RPMI8226 (cell line): ENCODE measurements at places on chromosomes 4 and X.

DNA sequence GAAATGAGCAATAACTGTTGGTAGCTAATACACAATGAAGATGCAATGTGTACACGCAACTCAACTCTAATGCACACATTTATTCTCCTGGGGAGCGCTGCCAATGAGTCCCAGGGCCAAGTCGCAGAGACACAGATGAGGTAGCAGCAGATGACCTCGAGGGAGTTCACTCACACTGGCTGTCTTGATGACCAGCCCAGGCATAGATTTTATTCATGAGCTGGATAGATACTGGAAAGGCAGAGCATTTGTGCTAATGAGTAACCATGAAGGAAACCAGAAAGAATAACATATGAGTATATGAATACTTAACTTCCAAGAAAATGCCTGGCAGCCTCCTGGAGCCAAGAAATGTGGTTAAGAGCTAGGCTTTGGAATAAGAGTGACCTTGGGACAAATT is 42.3 kb downstream of the RASL11B start:
- no peak for DNase-seq

DNA sequence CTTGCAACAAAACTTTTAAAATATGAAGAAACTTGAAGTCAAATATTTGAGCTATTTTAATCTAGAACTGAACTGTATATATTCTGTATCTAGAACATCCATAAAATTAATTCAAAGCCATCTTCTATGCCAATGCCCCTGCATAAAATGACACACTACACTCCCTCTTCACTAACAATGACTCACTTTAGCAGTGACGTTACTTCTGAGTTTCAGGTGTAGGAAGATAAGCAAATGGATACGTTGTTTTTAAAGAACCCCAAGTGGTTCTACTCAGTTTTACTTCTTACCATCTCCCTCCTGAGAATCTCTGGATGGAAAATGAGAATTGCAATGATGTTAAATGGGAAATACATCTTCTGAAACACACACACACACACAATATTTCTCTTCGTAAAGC is 45.2 kb downstream of the CXXC4 start:
- no peak for DNase-seq

- DNase-seq = no peak
Observed at GRCh38 chrX:109974906-109975655, 27.8 kb upstream of the TMEM164 start.

- no peak for DNase-seq
Observed at GRCh38 chrX:64977830-64978229, 1.6 kb upstream of the ZC4H2 start.

GRCh38 chr4:85656759-85657505 is 182.0 kb downstream of the ARHGAP24 start:
- no peak for DNase-seq

- no peak for DNase-seq
Observed at GRCh38 chr4:78441756-78442155, 109.8 kb upstream of the ANXA3 start.

DNA sequence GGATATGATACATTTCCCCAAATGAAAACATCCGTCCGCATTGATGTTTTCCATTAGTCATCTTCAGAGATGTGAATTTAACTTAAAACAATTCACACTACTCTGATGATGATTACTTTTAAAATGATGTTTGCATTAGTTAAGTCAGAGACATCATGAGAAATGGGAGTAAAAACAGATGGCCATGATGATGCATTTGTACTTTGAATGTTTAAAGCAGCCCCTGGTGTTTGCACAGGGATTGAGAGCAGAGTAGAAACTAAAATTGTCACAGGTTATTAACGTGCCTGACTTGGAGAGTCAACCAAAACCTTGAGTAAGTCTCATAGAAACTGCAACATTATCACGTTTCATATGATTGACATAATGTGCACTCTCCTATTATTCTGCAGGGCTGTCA is 117.2 kb downstream of the CFAP299 start:
- no peak for DNase-seq

DNA sequence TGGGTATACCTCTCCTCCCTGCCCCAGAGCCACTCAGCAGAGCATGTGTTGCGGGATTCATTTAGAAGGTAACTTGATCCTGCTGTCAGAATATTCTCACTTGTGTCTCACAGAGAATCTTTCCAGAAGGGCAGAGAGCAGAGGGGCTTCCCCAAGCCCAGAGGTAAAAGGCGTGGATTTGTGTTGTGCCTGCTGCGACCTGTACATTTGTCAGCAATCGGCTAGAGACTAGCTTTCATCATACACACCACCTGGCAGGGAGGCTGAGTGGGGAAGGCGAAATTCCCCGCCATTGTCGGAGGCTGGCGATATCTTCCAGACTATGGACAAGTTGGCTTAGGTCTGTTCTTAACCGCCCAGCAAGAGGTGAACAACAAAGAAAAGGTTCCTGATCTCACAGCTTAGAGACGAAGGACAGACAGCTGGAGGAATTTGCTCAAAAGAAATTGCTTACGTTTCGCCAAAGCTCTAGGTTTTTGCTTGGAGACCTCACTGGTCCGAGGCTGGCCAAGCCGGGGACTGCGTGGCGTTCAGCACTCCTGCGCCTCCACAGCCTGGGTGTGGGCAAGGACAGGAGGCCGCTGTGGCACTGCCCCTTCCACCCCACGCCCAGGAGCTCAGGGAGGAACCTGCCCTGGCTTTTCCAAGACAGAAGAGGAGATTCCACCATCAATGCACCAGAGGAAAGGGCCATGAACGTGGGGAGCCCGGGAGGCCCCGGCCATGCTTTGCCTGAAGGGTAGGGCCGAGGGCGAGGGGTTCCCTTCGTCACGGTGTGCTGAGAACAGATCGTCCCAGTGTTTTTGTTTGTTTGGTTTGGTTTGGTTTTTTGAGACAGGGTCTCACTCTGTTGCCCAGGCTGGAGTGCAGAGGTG is 69.4 kb downstream of the DCTD start:
- DNase-seq = no peak

DNA sequence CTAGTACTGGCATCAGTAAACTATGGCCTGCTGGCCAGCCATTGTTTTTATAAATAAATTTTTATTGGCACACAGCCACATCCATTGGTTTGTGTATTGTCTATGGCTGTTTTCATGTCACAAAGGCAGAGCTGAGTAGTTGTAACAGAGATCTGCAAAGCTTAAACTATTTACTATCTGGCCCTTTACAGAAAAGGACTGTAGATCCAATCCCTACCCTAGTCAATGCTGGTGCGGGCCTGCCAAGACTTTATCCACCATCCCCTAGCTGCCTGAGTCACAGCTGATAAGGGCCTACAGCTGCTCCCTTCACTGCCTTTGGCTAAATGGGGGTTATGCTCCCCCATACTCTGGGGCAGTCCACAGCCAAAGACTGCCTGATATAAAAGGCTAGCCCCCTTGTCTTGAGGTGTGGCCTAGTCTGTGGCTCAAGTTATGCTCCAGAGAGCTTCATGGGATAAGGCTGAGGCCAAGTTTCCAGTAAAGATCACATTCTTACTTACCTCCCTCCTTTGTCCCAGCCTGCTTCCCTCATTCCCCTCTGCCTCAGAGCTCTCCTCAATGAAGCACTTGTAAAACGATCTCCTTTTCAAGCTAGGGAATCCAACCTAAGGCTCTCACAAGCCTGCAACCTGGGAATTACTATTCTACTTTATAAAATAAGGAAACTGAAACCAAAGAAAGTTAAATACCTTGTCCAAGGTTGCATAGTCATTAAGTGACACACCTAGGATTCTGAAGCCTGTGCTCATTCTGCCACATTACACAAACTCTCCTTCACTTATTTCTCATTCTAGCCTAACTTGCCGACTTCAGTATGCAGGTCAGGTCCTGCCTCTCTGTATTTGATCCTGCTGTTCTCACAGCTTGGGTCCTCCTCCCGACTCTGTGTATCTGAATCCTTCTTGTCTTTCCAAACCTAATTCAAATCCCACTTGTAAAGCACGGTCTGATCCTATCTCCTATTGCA is 20.7 kb downstream of the ACE2 start:
- DNase-seq = no peak

- DNase-seq = no peak
Observed at GRCh38 chr4:151150821-151151580, 51.6 kb downstream of the RPS3A start.

GRCh38 chrX:139762400-139763183 is 54.6 kb upstream of the MCF2 start:
- DNase-seq = no peak

DNA sequence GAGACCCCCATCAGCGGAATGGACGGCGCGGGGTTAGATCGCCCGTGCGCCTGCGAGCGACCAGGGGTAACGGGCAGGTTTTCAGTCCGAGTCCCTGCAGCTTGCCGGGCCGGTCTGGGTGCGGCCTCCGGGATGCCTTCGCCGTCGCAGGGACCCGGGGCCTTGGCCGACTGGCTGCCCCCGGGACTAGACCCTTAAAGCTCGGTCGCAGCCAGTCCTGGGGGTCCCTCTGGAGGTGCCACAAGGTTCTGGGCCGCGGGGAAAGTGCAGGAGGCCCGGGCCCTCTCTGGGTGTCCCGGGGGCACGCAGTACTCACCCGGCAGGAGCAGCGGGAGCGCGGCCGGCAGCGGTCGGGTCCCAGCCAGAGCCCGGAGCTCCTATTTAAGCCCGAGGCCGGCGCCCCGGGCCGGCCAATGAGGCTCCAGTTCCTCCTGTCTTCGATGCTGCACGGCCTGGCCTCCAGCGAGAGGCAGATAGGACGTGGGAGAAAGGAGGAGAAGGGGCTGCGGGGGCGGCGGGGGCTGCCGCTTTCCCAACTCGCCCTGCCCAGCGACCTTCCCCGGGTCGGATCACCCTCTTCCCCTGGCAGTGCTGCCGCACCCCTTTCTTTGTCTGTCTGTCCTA is at the start of gene SPON2:
Gene SPON2, minus strand, starts transcription at position 356 of the 624 bp plus-strand sequence.
- no peak for DNase-seq

GRCh38 chrX:23403849-23404248 is 69.2 kb downstream of the PTCHD1 start:
- DNase-seq = no peak

DNA sequence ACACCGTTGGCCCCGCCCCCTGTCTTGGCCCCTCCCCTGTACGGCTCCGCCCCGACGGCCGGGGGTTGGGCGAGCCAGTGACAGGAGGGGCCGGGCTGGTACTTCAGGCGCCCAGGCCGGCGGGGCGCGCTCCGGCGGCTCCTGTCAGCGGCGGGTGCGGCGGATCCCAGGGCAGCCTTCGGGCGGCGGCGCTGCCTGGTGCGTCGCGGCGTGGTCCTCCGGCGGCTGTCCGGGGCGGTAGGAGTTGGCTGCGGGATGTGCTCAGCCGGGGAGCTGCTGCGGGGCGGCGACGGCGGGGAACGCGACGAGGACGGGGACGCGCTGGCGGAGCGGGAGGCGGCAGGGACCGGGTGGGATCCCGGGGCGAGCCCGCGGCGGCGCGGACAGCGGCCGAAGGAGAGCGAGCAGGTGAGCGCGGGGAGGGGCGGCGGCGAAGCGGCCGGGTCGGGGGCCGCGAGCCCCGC is at the start of gene FAM241A:
Gene FAM241A, plus strand, starts transcription at position 129 of the 464 bp plus-strand sequence. Its CDS starts 127 bp downstream, at position 256.
- DNase-seq = peak; percentile 82

GRCh38 chr4:100117750-100118149 is 72.5 kb downstream of the DDIT4L start:
- DNase-seq = no peak

DNA sequence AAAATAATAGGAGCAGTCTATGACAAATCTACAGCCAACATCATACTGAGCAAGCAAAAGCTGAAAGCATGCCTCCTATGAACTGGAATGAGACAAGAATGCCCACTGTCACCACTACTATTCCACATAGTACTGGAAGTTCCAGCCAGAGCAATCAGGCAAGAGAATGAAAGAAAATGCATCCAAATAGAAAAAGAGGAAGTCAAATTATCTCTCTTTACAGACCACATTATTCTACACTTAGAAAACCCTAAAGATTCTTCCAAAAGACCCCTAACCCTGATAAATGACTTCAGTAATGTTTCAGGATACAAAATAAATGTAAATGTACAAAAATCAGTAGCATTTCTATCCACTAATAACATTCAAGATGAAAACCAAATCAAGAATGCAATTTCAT is 249.0 kb downstream of the STK32B start:
- DNase-seq = no peak

DNA sequence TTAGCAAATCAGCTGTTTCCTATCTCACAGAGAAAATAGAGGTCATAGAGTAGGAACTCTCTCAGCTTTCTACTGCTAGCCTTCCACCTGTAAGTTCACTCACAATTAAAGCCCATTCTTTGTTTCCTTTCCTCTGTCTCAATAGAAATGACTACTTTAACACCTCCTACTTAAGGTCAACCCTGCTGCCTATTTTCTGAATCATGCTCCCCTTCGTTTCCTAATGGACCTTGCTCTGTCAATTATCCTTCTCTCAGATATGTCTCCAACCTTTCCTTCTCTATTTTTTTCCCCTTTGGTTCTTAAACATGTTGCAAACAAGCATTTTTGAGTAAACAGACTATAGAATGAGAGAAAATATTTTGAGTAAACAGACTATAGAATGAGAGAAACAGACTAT is 5.1 kb upstream of the PAQR3 start:
- DNase-seq = no peak

DNA sequence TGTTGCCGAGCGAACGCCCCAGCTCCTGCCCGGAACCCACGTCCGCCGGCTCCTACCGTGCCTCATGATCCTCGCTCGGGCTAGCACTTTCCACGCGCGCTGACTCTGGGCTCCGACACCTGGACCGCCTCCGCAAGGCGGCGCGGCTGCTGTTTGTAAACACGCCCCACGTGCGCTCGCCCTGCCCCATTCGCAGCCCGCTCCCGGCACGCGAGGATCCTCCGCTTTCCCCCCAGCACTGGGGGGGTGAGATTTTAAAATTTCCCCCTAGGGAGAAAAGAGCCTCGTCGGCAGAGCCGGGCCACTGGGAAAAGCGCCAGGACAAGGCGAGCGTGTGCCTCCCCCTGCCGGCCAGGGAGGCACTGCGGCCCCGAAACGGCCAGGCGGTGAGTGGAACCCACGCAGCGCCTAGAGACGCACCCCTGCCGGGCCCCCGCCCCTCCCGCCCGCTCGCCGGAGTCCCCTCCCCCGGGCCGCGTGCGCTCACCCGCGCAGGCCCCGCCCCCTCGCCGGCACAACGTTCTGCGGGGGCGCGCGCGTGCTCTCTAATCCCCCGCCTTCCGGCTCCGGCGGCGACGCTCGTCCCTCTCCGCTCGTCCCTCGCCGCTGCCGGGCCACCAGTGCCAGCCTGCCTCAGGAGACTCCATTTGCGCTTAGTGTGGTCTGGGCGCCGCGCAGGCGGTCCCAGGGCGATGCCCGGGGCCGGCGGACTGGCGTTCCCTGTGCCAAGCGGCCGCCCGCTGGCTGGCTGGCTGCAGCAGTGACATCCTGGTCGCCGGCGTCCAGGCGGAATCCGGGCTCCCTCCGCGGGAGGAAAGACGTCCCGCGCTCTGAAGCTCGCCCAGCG is at the start of gene TIGD2:
Gene TIGD2, plus strand, starts transcription at position 548 of the 847 bp plus-strand sequence. CDS start 1,442 bp downstream, outside the sequence.
- DNase-seq = peak; percentile 91

DNA sequence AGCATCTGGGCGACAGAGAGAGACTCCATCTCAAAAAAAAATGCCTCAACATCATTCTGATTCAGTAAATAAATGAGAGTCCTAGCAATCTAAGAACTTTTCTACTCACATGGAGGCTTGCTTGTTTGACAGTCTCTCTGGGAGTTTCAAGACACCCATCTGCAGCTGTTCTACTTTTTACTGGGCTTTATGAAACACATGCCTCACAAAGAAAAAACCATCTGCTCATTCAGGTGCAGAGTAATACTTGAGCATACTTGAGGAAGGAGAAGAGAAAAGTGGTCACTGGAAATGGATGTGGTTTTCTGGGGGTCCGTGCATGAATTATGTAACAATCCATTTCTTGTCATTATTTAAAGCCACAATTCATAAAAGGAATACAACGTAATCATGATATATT is 87.1 kb upstream of the DDX53 start:
- DNase-seq = no peak

GRCh38 chr4:43452948-43453347 is 560.4 kb downstream of the GRXCR1 start:
- DNase-seq = no peak

- DNase-seq = no peak
Observed at GRCh38 chr4:86296865-86297264, 63.0 kb downstream of the MAPK10 start.
